ENCODE measurements at places on chromosomes 12 and 14.

GRCh38 chr14:64639340-64639821, 64.8 kb upstream of the PLEKHG3 start:
- no peak for DNase-seq

DNA sequence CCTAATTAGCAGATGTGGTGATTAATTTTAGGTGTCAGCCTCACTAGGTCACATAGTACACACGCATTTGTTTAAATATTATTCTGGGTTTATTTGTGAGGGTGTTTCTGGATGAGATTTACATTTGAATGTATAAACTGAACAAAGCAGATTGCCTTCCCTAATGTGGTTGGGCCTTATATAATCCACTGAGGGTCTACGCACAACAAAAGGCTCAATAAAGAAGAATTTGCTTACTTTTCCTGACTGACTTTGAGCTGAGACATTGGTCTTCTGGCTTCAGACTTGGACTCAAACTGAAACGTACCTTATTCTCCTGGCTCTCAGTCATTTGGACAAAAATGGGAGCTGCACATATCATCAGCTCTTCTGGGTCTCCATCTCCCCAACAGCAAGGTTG, 1132.3 kb upstream of the FLRT2 start:
- DNase-seq, result no peak

DNA sequence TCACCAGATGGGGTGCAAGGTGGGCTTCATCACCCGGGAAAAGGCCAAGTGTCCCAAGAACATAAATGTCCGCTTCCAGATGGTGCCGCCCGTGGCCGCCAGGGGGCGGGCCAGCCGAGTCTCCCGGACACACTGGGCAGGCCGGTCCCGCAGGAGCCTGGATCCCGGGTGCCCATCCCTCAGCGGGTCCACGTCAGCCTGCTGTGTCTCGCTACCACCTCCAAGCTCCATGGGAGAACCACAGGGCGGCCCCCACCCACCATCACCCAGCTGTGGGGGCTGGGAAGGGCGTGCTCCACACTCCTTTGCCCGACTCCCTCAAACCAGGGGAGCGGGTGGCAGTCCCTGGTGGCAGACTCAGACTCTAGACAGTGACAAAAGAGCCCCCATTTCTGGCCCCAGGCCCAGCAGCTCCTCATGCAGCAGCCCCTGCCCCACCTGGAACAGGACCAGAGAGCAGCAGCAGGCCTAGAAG, 22.0 kb upstream of the NUDT14 start:
- no peak for DNase-seq

- DNase-seq, result no peak
Measured at GRCh38 chr12:89949457-89950195, 241.0 kb upstream of the ATP2B1 start.

DNA sequence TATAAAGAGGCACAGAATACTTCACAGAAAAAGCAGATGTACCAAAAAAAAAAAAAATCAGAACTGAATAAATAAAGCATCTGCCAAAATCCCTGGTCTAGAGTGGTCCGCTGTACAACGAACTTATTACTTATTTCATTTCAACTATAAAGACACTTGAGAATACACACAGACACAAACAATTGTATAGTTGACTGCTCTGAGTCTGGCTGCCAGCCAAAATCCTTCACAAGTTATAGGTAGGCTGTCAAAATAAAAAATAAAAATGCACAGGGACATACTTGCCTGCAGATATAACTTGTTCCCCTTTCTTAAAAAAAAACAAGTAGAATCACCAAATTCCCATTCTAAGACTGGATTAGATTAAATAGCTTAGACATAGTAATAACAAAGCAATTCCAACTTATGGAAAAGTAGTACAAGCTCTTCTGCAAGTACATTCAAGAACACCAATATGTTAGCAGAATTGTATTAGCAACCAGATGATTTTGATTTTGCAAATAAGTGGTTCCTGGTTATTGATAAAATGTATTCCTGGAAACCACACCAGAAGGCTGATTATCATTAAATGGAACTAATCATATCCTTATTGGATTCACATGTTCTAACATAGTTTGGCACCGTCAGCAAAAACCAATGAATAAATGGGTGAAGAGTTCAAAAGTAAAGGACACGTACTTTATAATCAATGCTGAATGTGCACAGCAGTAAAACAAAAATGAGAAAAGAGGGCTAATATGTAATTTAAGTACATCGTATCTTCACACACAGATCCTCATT, 248.5 kb downstream of the NELL2 start:
- no peak for DNase-seq

DNA sequence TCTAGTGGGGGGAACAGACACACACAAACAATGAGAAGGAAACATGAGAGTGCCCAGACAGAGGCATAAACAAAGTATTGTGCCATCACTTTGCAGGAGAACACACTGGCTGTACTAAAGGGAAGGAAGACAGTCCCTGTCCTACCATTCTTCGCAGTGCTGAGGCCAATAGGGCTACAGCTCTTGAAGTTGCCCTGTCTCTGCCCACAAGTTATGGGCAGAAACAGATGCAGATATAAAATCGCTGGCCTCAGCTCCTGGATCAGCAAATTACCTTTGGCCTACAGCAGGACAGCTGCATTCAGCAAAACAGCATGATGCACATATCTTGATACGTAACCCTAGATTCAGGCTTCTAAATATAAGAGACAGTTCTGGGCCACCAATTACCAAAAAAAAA, 23.0 kb upstream of the PRKAB1 start:
- DNase-seq, result no peak

DNA sequence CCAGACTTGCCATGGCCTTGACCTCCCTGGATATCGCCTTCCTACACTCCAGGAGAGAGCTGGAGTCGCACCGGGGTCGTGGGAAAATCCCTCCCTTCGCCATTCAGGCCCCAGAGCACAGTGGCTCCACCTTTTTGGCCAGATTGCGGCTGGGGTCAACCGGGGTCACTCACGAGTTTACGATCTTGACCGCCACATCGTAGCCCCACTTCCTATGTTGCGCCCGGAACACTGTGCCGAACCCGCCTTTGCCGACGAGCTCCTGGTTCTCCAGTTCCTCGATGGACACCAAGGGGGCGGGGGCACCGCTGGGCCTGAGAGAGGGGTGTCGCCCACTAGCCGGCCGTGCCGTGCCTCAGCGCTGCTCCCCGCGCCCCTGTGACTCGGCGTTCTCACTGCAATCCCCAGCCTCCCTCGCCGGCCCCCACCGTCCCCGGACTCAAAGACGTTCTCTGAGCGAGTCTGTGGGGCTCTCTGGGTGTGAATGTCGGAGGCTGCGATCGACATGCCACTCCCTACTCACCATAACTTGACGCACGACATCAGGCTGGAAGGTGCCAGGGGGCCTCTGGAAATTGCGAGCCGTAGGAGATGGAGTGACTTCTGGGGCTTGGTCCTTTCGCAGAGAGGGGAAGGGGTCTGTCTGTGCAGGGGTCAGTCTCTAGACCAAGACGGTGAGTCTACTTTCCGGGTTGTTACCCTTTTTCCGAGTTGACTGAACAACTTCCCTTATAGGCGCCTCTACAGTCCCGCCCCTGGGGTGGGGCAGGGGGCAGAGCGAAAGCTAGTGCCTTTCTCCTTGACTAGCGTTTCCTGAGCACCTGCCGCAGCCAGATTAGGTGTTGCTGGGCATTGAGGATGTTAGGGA, at the start of gene RIPK3:
Gene RIPK3 (minus strand): TSS at position 708 of the 868 bp plus-strand sequence. CDS start 165 bp downstream, at position 543.
- no peak for DNase-seq

DNA sequence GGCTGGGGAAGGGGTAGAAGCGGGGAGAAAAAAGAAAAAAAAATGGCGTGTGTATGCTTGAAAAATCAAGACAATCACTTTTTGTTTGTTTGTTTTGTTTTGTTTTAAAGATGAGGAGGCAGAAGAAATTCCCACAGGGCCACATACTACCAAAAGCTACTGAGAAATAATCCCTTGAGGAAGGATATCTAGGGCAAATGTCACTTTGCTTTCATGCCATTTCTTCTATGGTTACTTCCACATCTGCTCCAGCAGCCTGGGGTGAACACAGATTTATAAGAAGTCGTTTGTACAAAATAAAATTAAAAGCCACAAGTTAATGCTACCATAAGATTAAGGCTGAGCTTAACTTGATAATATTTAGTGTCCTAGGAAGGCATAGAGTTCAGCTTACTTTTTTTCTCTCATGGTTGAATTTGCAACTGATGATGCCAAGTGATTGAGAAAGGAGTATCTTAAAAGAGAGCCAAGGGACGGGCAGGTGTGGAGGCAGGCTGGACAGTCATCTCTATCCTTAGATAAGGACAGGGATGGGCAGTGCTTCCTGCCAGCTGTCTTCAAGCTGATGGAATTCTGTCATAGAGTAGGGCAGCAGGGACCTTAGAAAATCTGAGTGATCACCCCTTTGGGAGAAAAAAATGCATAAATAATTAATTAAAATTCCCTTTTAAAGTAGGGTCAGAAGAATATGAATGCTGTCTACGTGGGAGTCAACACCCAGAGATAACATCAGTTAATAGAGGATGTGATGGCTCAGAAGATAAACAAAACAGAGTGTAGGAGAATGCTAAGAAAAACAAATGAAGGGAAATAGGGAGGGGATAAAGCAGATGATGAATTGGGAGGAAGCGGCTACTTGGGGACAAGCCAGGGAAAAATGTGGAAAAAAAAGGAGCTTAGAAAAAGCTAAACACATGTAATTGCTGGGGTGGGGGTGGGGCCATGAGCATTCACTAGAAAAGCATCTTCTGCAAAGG, 57.1 kb downstream of the DYRK2 start:
- DNase-seq, result no peak

- no peak for DNase-seq
Measured at GRCh38 chr14:101075025-101075800, 171.7 kb upstream of the RTL1 start.

DNA sequence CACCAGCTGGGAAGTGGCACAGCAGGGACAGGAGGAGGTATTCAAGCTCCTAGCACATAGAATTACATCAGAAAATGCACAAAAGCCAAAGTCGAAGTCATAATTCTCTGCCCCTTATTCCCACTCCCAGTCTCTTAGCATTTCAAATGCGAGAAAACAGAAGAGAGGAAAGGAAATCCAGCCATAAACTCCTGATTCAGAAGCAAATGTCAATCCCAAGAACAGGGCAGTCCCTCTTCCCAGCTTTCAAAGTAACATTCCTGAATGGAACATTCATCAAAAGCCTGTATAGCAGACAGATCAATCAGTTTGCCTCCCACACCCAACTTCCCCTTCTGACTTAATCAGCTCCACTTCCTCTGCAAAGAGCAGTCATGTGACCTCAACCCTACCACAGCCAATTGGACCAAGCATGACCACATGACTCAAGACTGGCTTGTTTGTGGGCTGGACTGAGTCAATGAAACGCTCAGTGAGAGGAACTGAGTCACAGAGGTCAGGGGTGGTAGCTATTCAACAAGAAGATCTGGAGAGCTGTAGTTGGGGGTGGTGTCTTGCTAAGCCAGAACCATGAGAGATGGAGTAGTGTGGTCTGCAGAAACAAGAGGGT, 41.4 kb upstream of the TUNAR start:
- DNase-seq, result no peak

GRCh38 chr12:99157946-99158345, 489.6 kb upstream of the GARIN6 start:
- no peak for DNase-seq

DNA sequence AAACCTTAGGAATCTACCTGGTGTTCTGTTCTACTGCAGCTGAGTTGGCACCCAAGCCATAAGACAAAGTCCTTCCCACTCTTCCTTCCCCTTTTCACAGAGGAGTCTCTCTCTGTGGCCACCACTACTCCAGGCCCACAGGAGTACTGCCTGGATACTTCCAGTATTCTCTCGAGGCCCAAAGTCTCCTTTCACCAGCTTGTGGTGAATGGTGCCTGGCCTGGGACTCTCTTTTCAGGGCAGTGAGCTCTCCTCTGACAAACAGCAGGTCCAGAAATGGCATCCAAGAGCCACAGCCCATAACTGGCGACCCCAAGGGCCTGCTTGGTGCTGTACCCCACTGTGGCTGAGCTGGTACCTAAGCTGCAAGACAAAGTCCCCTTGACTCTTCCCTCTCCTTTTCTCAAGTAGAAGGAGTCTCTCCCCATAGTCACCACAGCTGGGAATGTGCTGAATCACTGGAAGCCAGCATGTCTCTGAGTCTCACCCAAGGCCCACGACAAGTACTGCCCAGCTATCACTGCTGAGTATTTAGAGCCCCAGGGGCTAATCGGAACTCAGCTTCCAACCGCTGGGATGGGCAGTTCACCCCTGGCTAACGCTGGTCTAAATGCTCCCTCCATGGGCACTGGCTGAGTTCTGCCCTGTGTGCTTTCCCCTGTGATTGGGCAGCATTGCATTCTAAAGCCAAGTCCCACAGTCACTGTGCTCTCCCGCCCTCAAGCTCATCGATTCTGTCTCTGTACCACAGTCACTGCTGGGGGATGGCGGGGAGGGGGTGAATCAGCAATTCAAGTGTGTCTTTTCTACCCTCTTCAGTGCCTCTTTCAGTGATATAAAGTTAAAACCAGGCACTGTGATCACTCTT, 6.1 kb downstream of the A2ML1 start:
- DNase-seq, result no peak

DNA sequence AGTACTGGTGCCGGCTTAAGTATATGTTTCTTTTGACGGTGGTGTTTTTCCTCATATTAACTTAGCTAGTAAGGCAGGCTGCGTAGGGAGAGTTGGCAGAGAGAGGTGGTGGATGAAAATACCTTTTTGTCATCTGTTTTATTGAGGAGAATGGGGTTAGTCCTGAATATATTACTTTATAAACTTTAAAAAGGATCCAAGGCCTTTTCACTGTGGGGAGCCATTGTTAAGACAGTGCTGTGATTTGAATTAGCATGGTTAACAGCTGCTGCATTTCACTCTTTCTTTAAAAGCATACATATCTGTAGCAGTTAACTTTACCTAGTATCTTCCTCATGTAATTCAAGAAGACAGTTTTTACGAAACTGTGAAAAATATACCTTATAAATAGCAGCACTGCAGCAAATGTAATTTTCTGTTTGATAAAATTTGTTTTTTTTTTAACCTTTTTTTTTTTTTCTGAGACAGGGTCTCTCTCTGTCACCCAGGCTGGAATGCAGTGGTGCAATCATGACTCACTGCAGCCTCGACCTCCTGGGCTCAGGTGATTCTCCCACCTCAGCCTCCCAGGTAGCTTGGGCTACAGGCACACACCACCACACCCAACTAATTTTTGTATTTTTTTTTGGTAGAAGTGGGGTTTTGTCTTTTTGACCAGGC, 57.1 kb downstream of the AEBP2 start:
- no peak for DNase-seq

DNA sequence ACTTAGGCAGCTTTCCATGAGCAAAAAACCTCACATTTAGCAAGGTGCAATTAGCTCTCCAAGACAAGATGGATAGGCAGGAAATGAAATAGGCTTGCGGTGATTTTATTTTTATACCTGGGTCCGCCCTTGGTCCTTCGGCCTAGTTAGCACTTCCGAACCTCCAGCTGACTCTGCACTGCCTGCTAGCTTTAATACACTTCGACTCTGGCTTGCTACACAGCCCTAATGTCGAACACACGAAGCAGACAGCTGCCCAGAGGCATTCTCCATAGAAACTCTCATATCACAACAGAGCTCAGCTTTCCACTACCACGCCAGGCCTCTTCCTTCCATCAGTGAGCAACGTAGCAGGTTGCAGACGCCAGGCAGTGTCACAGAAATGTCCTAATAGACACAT, 688.0 kb downstream of the VRK1 start:
- no peak for DNase-seq
